Stimulated activated CD4-positive, alpha-beta T cell treated with anti-CD3 and anti-CD28 coated beads, Interleukin-15, amount 100 ng/mL, for 24 hours (primary cell): ENCODE measurements at places on chromosomes 1 and 21.

- no peak for DNase-seq
Measured at GRCh38 chr1:15727424-15727823, 8.6 kb upstream of the SLC25A34 start.

DNA sequence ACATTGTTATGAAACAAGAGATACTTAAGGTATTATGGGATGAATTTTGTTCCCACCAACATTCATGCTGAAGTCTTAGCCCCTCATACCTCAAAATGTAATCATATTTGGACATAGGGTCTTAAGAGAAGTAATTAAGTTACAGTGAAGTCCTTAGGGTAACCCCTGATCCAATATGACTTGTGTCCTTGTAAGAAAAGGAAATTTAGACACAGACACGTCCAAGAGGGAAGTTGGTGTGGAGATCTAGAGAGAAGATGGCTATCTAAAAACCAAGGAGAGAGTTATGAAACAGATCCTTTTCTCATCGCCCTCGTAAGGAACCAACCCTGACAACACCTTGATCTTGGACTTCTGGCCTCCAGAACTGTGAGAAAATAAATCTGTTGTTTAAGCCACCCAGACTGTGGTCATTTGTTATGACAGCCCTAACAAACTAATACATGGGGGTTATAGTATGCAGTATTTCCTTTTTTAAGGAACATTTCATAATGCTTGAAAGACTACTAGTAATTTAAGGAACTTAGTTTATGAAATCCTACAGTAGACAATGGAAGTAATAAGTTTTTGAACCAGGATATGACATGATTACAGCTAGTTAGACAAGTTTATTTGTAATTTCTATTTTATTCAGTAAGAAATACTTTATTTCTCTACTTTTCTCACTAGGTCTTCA is 875.5 kb upstream of the ADGRL2 start:
- DNase-seq: no peak

GRCh38 chr1:36628804-36629203 is 146.1 kb upstream of the CSF3R start:
- no peak for DNase-seq

GRCh38 chr1:213905344-213905743 is 82.4 kb upstream of the PROX1 start:
- DNase-seq: no peak

- no peak for DNase-seq
Measured at GRCh38 chr21:44785620-44786335, 15.8 kb downstream of the UBE2G2 start.

- DNase-seq: peak; percentile 46
Measured at GRCh38 chr1:13725714-13726175, 25.8 kb downstream of the PRDM2 start.

GRCh38 chr1:225595452-225595851 is 57.5 kb downstream of the ENAH start:
- no peak for DNase-seq

- DNase-seq: no peak
Measured at GRCh38 chr1:246324711-246325110, 182.4 kb downstream of the SMYD3 start.

DNA sequence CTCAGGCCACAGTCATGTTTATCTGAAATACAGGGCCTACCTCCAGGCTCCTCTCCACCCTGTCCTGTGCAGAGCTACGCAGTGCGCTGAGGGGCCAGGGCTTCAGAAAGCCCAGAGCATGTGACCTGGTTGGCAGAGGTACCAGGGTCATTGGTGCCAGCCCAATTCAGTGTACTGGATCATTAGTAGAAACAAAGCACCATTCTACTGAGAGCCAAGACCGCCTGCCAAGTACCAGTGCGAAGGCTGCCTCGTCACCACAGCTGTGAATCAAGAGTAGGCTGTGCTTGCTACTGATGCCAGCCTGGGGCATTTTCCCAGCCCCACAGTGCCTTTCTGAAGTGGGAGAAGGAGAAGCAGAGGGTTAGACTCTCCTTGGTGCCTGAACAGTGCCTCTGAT is 59.8 kb downstream of the CAPN9 start:
- DNase-seq: no peak

GRCh38 chr1:204344665-204345355 is 14.9 kb downstream of the PLEKHA6 start:
- DNase-seq: no peak

DNA sequence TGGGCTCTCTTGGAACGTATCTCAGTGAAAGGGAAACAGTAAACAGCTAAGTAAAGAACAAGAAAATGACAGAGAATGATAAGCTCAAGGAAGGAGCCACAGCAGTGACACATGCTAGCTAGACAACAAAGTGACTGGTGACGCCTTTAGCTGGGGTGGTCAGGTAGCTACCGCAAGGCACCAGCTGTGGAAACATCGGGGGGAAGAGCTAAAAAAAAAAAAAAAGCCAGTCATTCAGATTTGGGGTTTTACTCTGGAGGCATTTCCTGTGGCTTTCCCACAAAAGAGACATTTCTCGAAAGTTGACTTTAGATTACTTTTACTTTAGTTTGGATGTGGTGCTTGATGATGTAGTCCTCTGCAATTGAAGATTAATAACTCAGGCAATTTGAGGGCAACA is 2.1 kb downstream of the FHAD1 start:
- peak; percentile 76 for DNase-seq

- no peak for DNase-seq
Measured at GRCh38 chr1:75640137-75640536, 29.2 kb upstream of the SLC44A5 start.

DNA sequence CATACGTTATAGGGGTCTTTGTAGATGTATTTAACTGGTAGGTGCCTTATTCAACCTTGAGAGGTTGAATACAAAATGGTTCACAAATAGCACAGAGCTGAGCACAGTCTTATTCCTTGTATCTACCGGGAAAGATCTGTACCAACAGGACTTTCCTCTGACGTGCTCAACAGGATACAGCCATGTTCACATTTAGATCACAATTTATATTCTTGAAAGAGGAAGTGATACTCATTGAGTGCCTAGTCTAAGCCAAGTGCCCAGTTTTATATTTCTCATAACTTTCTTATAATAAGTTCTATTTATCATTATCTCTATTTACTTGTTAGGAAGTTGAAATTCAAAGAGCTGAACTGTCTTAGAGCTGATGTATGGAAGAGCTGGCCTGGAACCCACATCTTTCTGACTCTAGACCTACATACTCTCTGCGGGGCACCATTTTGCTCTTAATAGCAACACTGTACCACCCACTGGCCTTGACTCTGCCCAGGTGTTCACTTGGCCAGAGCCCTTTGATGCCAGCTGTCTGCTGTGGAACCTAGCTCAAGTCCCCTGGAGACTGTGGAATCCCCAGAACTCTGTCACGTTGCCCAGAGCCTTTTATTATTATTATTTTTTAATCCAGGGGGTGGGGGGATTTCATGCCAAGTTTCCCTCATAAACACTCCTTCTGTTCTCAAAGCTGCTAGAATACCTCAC is 156.2 kb downstream of the TPR start:
- DNase-seq: no peak

DNA sequence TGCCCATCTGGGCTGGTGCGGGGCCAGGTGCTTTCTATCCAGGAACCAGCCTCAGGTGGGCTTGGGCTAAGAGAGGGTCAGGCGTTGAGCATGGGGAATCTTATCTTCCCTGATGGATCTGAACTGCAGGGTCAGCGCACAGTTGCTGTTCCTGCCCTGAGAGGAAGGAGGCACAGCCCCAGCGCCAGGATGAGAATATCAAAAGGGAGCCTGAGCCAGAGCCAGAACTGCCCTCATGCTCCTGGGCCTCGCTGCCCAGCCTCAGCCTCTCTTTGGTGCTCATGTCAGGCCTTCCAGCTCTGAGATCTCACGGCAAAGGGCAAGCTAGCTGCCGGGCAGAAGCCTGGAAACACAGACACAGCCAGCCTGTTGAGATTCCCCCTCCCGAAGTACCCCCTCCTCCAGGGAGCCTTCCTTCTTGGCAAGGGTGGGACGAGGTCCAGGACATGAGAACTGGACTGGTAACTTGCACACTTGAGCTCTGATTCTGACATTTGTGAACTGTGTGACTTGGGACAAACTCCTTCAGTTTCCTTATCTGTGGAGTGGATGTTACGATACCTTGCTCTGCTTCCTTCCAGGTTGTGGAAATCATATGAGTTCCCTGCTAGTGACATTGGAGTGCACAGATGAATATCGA is 1.2 kb upstream of the LAD1 start:
- no peak for DNase-seq

DNA sequence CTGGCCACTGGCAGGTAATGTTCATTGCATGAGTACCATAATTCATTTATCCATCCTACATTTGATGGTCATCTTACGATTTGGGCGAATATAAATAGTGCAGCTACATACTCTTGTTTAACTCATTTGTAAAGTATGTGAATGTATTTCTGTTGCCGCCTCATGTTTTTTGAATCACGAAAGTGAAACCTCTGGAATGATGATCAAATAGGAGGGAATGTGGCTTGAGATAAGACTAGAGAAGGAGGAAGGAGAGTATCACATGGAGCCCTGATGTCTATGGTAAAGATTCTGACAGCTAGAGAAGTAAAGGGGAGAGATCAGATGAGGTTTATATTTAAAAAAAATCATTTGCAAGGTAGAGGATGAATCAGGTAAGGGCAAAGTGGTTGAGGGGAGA is 8.0 kb downstream of the MRPS14 start:
- no peak for DNase-seq

DNA sequence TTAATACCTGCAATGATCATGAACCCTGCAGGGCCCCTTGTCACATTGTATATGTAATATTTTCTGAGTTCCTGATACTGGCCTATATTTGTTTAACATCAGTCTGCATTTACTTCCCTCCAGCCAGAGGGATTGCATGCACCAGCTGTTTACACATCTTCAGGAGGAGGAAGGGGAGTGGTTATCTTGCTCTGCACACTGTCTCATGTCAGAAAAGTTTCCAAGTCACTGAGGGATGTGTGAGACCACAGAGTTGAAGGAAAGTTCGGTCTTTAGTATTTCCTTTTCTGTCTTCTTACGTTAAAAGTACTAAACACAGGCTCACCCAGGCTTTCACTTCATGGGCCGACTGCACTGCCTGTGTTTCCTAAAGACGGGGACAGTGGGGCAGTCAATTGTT is 574.1 kb downstream of the LMO4 start:
- DNase-seq: no peak

DNA sequence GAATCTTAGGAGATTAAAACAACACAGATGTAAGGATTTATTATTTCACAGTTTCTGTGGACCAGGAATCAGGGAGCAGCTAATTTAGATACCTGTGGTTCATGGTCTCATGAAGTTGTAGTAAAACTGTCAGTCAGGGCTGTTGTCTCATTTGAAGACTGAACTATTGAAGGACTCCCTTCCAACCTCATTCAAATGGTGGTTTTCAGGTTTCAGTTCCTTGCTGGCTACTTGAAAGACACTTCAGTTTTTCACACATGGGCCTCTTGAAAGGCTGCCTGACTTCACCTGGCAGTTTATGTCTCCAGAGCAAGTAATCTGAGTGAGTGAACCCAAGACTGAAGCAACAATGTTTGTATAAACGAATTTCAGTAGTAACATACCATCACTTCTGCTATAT is 915.9 kb downstream of the PLA2G4A start:
- no peak for DNase-seq

- DNase-seq: no peak
Measured at GRCh38 chr1:36894824-36895223, 139.5 kb downstream of the GRIK3 start.

DNA sequence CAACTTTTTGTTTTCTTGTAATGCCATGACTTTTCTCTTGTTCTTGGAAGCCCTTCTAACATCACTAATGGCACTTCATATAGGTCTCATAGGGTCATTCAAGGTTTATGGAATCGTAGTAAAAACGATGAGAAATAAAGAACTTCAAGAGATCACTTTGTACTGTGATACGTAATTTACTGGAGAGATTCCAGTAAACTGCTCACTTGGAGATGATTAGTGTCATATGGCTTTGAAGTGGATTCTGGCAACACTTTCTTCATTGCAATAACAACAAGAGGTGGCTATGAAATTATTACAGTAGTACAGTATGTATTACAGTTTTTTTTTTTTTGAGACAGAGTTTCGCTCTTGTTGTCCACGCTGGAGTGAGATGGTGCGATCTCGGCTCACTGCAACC is 103.4 kb downstream of the RUSC1 start:
- no peak for DNase-seq

GRCh38 chr1:245611251-245611650 is 456.5 kb downstream of the KIF26B start:
- DNase-seq: no peak

DNA sequence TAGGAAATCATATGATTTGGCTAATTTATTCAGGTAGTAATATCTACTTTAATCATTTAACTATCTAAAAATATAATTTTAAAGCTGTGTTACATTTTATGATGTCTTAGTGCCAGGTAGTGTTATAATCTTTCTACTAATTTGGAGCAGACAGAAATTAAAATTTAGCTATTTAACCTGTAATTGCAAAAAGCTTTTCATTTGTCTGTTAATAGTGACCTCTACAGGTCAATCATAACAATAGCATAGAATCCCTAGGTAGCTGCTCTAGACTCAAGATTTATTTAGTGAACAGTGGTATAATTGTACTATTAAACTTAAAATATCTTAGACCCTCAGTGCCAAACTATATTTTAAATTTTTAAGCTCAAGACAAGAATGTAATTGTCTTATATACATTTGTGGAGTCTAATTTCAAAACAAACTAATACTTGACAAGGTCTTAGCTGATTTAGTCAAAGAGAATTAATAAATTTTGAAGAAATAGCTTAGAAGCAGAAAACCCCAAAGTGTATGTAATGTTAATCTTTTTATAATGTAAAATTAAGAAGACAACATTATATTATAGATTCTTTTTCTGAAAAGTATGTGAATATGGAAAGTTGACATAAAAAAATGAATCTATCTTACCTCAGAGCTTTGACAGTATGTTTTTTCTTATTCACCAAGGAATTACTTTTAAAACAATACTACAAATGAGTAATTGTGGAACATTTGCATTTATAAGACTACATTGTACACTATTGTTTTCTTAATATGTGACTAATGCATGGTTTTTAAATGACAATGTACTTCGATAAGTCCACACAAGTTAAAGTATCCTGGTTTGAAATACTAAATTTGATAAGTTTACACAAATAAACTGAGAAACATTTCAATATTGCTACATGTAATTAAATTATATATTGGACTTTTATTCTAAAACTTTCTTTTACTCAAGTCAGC is 64.1 kb upstream of the RNPC3 start:
- no peak for DNase-seq

DNA sequence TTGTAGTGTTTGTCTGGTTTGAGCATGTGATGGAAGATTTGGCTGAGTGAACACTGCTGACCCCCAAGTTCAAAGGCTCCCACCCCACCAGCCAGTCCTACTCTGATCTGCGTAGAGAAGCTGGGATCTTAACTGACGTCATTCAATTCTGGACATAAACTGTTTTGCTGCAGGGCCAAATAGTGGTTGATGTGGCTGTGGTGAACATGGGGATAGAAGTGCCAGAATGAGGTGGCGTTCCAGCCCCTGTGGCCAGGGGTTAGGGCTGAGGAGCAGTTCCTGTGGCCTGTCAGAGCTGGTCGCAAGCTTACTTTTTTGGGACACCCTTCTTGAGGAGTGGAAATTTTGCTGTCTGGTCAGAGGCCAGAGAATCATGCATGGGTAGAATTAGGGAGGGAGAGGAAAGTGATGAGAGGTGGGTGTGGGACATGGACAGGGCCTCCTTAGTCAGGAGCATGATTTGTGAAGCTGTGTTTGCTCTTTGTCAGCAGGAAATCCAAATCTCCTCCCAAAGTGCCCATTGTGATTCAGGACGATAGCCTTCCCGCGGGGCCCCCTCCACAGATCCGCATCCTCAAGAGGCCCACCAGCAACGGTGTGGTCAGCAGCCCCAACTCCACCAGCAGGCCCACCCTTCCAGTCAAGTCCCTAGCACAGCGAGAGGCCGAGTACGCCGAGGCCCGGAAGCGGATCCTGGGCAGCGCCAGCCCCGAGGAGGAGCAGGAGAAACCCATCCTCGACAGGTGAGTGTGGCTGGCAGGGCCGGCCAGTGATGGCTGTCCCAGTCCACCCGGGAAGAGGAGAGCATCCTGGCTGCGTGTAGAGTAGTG is 25.9 kb downstream of the SZRD1 start:
- DNase-seq: no peak
